ENCODE measurements at places on chromosomes 2 and 18.

DNA sequence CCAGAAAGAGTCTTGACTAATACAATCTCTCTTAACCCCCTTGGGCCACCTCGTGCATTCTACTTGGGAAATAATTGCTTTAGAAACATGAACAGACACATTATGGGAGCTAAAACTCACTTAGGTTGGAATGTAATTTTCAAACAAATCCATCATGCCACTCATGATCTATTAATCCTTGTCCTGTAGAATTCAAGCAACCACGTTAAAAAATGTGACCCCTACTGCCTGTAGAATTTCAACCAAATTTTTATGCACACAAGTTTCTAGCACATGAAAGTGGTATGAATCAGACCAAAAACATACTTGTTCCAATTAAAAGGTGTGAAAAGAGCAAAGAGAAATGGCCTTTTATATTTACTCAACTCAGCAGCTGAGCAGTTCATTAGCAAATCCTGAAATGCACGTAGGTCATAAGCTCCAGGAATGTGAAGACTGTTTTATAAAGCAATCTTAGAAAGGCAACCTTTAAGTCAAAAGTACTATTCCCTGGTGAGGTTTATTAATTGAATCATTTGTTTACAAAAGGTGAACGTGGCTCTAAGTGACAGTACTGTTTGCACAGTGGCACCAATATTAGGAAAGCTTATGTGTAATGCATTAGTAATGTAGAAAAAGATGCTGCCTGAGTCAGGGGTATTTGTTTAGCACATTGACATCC is 459.4 kb upstream of the UBE2E3 start:
- DNase-seq = no peak

- no peak for DNase-seq
These were observed 32.7 kb downstream of the SPIRE1 start for GRCh38 chr18:12625241-12625640.

DNA sequence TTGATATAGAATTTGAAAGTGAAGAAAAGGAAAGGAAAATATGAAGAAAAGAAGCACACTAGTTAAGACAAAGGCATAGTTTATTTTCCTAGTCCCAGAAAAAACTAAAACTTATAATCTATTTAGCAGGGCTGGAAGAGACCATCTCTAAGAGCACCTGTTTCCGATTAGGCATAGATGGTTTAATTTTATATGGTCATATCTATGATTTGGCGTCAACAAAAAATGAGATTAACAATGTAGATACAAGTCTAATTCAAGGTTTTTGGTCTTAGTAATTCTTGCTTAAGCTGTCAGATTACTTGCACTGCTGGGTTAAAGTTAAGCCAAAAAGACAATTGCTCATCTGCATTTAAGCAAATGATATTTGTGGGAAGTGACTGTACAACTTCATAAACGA is 502.5 kb upstream of the FSHR start:
- no peak for DNase-seq

DNA sequence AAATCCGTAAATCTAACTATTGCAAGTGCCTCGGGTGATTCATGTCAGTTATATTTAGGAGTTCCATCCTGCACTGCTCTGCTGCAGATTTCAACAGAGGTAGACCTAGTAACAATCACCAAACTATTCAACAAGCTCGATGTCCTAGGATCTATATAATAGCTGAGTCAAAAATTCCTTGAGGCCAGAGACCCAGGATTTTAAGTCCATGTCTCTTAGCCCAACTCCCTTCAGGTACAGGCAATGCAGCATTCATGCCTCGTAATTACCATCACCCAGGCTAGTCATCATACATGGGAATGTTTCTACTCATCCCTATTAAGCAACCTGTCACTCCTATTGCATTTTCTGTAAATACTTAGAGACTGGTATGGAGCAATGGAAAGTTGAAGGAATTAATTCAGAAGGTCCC is 729 bp downstream of the TM4SF20 start:
- DNase-seq = no peak

GRCh38 chr2:177391822-177392372 is 676 bp upstream of the AGPS start:
- no peak for DNase-seq

- no peak for DNase-seq
These were observed 56.1 kb upstream of the NAB1 start for GRCh38 chr2:190592831-190593230.

- DNase-seq = no peak
These were observed 52.4 kb upstream of the ARHGAP28 start for GRCh38 chr18:6677086-6677485.

DNA sequence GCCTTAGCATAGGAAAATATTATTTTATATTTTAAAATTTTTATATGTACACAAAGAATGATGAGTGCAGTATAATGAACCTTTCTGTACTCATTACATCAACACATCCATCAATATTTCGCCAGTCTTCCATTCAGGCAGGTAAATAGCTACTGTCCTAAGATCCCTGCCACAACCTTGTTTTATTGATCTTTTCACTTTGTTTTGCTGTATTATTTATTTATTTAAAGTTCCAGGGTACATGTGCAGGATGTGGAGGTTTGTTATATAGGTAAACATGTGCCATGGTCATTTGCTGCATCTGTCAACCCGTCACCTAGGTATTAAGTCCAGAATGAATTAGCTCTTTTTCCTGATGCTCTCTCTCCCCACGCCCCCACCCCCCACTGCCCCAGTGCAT is 64.6 kb downstream of the INHBB start:
- DNase-seq = no peak

DNA sequence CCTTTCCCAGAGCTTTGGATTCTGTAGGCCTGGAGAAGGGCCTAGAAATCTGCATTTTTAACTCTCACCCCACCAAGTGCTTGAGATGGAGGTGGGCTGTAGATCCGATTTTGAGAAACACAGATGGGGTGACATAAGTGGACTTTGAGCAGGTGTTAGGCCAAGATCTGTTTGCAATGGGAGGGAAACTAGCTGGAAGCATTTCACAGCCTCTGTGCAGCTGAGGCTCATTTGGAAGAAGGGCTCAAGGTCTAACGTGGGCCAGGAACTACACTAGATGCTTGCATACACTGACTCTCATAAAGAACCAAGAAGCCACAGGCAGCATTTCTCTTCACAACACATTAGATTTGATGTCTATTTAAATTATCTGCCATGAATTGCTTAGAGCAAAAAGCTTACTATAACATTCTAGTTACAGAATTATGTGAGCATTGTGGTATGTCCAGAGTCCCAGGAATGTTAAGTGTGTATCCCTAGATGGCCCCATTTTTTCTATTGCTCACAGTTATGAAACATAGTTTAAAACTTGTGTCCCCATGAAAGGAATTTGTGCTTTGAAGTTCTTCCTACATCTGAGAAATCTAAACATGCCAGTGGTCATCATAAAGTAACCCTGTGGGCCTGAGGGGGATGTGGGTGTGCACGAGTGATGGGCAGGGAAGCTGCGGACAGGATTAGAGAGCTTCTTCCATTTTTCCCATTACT is 77.2 kb downstream of the CD28 start:
- DNase-seq = no peak

GRCh38 chr2:120132190-120132589 is 91.0 kb downstream of the TMEM185B start:
- no peak for DNase-seq

DNA sequence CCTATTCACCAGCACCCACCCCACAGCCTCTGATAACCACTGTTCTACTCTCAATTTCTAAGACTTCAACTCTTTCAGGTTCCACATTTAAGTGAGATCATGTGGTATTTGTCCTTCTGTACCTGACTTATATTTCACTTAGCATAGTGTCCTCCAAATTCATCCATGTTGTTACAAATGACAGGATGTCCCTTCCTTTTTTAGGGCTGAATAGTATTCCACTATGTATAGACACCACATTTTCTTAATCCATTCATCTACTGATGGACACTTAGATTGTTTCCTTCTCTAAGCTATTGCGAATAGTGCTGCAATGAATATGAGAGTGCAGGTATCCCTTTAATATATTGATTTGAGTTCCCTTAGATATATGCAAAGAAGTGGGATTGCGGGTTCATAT is 100.1 kb downstream of the EVA1A start:
- DNase-seq = no peak

DNA sequence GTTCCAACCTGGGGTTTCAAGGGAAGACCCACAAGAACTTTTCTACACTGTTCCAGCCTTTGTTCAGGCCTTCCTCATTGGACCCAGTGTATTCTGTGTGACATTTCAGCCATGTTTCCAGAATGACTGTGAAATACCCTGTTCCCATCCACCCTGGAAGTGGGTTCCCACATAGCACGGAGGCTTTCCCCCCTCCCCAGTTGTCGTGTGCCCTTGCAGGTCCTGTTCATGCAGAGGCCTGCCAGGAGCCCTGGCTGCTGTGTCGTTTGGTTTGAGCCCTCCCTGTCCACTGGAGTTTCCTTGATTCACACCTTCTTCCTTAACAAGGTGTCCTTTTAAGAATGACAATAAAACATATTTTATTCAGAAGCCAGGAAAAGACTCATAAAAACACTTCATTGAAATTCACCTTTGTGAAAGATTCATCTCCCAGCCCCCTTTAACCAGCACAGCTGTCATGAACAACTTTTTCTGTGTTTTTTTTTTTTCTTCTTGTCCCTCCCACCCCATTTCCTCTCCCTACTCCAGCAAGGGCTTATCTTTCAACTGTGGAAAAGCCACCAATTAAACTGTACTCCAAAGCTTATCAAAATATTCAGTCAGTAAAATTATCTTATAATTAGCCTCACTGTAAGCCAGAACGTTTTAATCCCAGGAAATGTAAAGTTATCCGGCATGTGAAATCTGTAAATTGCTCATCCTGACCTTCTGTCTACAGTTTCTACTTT is 106.4 kb downstream of the ACOXL start:
- no peak for DNase-seq

DNA sequence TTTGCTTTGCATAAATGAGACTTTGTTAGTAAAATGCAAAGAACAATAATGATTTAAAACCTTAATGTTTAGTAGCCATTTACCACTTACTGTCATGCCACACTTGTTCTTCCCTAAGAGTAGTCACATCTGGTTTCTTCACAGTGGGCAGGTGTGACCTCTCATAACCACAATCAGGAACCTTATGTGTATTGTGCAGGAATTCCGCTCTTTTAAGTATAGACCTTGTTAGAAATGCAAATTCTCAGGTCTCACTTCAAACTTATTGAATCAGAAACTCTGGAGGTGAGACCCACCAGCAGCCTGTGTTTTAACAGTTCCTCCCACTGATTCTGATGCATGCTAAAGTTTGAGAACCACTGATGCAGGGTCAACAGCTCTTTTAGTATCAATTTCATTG is 518.8 kb upstream of the MEX3C start:
- DNase-seq = no peak

DNA sequence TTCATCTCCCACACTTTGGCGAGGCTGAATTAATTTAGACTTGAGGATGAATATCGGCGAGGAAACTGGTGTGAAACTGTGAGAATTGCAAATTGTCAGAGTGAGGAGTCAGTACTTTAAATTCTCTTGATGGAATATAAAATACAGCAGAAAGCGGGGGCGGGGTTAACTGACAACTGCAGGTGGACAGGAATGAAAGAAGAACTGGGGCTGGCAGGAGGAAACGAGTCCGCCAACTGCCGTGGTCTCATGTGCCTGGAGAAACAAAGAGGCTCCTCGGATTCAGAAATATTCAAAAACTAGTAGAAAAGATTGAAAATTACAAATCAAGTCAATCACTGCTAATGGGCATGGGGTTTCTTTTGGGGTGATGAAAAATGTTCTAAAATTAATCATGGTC is 44.3 kb downstream of the MOGAT1 start:
- DNase-seq = no peak

DNA sequence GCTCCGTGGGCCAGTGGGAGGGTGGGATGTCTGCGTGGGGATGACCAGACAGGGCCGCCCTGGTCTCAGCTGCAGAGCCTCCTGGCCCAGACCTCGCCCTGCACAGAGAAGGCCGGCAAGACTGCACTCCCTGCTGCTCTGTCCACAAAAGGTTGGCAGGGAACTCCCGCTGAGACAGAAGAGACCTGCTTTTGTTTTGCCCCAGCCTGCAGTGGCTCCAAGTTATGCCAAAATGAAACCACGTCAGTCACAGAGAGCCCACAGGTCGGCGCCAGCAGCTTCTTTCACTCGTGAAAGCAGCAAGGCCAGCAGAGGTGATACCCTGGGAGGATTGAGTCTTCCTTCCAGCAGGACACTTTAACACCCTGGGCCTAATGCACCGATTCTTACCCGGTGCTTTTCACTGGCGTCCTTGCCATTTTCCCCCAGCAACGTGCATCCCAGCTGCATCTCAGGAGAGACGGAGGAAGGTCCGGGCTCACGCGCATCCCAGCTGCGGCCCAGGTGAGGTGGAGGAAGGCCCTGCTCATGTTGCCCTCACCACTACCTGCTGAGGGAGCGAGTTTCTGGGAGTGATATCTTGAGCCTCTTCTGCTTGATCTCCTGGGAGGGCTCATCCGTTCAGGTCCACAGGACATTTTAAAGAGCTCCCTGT is 22.1 kb upstream of the CTDP1 start:
- peak; percentile 68 for DNase-seq

Data from endodermal cell (in vitro differentiated cells).